ENCODE measurements at places on chromosomes 1 and 21. TPM values are rescaled to one million over a fixed set of nuclear protein-coding genes. Genes with fewer than 3 reads are reported as not detected.

GRCh38 chr1:22387919-22388580 is 63.6 kb upstream of the ZBTB40 start:
- DNase-seq: peak; percentile 21
- H3K27ac ChIP-seq: no peak overlapping the region
- H3K4me3 ChIP-seq: no peak overlapping the region
- no peaks in the 10 kb centered on the region for H3K36me3 ChIP-seq
- no peaks in the 10 kb centered on the region for H3K4me1 ChIP-seq

DNA sequence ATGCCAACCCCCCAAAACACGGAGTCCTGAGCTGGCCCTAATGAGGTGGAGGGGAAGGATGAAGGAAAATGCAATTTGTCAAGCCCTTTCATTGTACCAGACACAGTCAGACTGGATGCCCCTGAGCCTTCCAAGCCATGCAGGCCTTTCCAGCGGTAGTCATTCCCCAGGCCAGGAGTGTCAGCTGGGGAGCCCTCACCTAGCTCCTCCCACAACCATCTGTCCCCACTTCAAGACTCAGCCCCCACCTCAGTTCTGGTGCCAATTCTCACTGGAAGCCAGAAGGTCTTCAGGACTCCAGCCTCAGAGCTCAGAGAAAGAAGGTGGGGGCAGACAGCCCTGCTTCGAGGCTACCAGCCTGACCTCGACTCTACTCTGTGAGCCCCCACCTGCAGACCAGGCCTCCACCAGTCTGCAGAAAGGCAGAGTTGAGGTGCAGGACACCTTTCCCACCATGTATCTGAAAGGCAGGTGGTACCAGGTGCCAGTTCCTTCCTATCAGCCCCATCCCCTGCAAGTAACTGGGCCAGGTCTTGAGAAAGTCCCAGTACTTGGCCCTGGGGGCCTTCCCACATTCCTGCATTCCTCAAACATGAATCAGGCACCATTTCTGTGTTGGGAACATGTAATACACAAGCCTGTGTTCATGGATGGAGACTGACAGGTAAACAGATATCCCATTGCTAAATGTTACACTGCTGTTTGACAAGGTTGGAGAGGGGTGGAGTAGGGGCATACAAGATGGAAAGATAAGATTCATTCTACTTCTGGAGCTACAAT is 180.6 kb upstream of the EDN2 start:
- H3K27ac ChIP-seq: peak overlapping the region; percentile 14
- no peaks in the 10 kb centered on the region for H3K27me3 ChIP-seq
- no peak overlapping the region for H3K4me3 ChIP-seq
- no peaks in the 10 kb centered on the region for H3K36me3 ChIP-seq
- DNase-seq: no peak

ATP1B1 gene
- total RNA-seq: 272 TPM

SYPL2 gene
- not detected for total RNA-seq

FOXE3 gene
- total RNA-seq: not detected

EPS15 gene
- total RNA-seq: 49.8 TPM
